Memory B cell (primary cell): ENCODE measurements at places on chromosomes 7 and 10.

DNA sequence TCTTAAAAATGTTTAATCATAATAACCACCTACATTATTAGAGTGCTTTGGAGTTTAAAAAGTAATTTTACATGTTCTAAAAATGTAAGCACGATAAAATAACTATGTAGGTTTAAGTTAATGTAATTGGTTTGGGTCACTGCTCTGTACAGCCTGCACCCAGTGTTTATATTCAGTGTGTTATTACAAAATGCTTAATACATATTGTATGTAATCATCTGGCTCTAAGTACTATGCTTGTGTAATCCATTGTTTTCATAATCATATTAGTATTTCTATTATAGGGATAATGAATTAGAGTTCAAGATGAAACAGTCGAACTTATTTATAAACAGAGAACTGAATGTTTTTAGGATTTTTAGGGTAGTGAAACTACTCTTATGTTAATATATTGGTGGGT lies 13.1 kb downstream of the RPA3 start:
- no peak for DNase-seq

DNA sequence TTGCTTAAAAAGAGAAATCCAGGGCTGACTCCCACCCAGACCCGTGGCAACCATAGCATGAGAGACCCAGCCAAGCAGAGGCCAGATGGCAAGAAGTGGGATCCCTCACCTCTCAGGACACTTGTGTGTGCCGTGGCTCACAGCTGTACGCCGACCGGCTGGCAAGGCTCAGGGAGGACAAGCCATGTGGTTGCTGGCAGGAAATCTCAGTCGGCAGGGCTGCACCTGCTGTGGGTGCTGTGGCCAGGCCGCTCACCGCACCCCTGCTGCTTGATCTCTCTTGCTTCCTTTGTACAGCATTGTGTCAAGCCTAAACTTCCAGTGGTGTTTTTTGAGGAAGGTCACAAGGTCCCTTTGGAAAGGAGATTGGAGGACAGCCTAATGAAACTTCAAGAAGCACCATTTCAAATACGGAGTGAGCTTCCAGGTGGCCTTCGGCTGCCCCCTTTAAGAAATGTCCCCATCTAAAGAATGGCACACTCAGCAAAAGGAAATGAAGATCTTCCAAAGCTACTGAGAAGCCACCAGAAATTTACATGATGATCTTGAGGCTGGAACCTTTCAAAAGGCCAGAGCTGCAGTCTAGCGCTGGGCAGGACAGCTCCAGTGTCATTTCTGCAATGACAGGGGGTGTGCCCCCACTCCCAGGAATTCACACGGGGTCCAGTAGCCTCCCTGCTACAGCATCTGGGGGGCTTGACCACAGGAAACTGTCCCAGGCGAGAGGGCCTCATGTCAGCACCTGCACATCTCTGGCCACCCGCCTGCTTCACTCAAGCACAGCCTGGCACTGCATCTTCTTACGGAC lies 409.0 kb upstream of the MGMT start:
- DNase-seq = no peak

- no peak for DNase-seq
Observed at GRCh38 chr10:102814453-102814871, 22.8 kb downstream of the CYP17A1 start.

- DNase-seq = no peak
Observed at GRCh38 chr10:12993595-12993994, 7.9 kb downstream of the CCDC3 start.

- DNase-seq = no peak
Observed at GRCh38 chr7:118572604-118573003, 348.1 kb downstream of the ANKRD7 start.

DNA sequence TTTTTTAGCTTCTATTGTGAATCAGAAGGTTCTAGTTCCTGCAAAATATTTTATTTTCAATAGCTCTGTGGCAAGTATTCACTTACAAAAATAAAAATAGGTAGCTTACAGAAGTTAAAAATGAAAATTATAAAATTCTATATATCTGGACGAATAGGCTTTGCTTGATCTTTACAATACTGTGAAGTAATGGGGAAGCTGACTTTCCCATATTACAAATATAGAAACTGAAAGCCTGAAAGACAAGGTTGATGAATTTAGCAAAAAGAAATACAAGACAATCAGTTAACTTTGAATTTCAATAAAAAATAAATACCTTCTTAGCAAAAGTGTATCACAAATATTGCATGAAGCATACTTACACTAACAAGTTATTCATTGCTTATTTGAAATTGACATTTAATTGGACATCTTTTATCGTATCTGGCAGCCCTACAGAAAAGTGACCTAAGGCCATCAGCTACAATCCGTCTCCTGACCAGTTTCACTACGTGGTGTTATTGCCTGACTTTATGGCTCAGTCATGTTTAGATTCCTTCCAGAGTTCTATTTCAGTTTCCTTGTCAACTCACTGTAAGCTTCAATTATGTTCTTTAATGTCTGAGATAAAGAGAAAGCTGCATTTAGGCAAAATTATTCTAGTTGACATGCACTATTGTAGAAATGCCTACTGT lies 310.5 kb upstream of the HGF start:
- no peak for DNase-seq

DNA sequence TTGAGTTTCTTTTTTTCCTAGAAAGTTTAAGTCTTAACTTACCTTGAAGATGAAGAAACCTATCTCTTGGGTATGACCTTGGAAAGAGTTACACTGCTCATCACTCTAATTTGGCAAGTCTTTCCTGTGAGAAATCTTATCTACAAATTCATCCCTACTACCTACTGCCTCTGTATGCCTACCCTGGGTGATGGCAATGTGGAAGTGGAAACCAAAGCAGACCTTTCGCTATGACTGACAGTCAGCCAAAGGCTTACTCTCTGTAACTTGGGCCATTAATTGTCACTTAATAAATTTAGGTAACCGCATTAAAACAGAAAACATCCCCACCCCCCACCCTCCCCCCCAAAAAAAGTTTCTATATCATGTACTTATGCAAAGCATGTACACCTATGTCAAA lies 103.9 kb downstream of the CNOT4 start:
- DNase-seq = no peak

- no peak for DNase-seq
Observed at GRCh38 chr7:101937717-101938514, 120.5 kb downstream of the CUX1 start.

- DNase-seq = peak; percentile 50
Observed at GRCh38 chr7:90708841-90709317, 112.8 kb downstream of the CDK14 start.

GRCh38 chr10:22334414-22335172 lies 10.7 kb upstream of the SPAG6 start:
- no peak for DNase-seq

GRCh38 chr10:126924915-126925300 lies 19.7 kb downstream of the DOCK1 start:
- no peak for DNase-seq

DNA sequence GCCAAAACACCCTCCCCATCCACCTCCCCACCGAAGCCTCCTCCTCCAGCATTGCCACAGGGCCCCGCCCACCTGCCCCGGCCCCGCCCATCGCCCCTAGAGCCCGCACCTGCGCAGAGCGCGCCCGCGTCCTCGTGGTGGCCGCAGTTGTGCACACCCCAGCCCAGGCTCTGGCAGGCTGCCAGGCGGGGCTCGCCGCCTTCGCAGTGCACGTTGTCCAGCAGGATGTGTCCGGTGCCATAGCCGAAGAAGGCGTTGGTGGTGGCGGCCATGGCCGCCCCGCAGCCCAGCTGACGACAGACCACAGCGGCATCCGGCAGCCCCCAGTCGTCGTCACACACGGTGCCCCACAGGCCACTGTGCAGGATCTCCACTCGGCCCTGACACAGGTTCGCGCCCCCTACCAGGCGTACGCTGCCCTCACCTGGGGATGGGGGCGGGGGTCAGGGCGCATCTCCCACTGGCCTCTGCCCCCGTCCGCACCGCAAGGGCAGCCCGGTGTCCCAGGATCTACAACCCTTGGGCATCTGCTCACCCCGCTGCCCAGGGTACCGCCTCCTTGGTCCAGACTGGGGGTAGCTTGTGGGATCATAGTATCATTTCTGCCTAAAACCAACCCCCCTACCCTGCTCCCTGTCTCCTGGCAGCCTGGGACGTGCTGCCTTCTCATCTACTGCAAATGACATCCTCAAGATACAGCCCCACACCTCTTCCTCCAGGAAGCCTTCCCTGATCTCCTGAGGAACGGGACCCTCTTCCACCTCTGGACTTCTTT lies 11.9 kb downstream of the SSC4D start:
- peak; percentile 60 for DNase-seq

GRCh38 chr10:89805599-89806013 lies 104.2 kb downstream of the KIF20B start:
- DNase-seq = no peak

- no peak for DNase-seq
Observed at GRCh38 chr10:31146491-31147209, 115.0 kb upstream of the ZNF438 start.

DNA sequence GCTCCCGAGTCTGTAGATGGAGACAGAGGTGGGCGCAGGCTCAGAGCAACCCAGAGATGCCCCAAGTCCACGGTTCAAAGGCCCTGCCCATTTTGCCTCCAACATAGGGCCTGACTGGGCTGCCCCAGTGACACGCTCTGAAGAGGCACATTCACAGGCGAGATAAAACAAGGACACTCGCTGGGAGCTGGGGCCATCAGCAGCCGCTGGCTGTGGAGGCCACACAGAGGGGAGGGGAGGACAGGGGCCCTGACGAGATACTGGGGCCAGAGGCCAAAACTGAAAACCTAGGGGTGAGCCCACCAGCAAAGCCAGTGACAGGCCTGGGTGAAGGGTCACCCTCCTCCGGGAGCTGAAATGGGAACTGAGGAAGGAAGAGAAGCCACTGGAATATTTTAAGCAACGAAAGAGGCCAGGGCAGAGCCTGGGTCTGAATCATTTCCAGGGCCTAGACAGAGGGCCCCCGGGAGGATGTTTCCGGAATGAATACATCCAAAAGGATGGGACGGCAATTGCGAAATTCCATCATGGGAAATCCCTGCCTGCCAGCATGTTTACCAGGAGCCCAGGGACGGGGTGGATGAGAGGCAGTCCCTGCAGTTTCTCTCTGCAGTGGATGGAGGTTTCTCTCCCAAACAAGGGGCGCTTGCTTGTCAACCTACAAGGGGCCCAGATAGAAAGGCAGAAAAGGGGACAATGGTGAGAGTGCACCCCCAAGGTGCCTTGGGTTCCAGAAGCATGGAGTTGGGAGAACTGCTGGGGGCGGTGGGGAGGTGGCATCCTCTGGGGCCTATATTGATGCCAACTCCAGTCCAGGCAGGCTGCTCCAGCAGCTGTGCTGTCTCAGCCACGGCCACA lies 29.0 kb upstream of the HSPA12A start:
- DNase-seq = no peak

DNA sequence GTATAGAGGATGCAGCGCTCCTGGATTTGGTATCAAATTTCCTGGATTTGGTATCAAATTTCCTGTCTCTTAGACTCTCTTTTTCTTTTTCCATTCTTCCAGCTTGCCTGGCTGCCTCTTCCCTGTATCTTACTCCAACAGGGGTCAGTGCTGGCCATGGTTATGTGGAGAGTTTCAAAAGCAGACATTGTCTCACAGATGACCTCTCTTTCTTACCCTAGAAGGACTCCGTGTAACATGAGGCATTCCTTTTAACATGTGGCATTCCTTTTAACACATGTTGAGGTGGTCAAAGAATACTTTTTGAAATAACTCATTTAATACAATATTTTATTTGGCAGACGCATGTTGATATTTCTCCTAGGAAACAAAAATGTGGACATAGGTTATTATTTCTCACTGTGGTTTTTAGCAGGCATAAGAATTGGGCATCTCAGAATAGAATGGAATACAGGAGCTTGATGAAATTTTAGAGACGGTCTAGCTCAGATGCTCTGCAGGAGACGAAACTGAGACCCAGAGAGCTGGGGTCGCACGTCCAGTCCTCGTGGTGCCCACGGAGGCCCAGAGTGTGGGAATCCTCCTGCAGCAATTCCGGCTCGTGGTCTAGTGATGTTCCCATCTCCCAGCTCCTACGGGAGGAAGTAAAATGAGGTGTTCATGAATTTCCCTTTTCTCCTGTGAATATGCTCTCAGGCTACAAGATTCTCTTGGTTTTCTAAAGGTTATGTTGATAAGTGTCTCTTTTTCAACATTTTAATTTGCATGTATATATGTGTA lies 59.6 kb upstream of the PITRM1 start:
- no peak for DNase-seq

GRCh38 chr7:95558864-95559263 lies 37.5 kb downstream of the PDK4 start:
- DNase-seq = no peak

DNA sequence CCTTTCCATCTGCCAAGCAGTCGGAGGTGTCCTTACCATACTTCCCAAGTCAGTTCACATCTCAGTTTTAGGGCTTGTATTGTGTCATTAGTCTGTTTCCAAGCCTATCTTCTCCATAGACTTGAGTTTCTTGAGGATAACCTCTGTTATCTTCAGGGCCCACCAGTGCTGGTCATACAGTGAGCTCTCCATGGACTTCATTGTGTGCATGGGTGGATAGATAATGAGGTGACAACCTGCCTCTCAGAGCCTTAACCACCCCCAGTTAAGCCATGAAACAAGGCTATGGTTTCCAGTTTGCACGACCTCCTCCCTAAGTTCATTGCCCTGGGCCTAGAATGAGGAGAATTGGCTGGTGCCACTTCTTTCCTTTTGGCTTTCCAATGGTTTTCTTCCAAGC lies 38.5 kb upstream of the WAC start:
- DNase-seq = no peak

GRCh38 chr7:37421861-37422500 lies 26.7 kb downstream of the ELMO1 start:
- DNase-seq = no peak

GRCh38 chr10:96441322-96441885 lies 72.3 kb downstream of the TLL2 start:
- DNase-seq = no peak

GRCh38 chr10:33991924-33992323 lies 657.5 kb upstream of the NRP1 start:
- DNase-seq = no peak

GRCh38 chr10:28754930-28755718 lies 77.8 kb downstream of the BAMBI start:
- no peak for DNase-seq

DNA sequence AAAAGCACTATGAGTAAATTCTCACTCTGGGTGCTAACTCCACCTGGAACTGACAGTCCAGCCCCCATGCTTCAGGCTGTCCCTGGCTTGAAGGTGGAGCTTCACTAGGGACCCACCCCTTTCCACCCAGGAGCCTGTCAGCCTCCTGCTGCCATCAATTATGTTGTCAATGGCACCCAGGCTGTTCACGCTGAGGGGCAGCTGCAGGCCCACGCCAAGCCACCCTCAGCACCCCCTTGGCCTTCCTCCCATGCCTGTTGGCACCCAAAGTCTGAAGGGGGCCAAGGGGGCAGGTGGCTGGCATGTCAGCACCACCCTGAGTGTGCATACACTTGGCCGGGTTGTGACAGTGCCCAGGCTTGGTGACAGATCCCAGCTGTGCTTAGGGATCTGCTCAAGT lies 149.3 kb downstream of the NXPH1 start:
- no peak for DNase-seq
